Activated B cell treated with CpG ODN at 0.5 μM for 24 hours (primary cell): ENCODE measurements at places on chromosomes 6 and 20. TPM values are rescaled to one million over a fixed set of nuclear protein-coding genes. Genes with fewer than 3 reads are reported as not detected.

Gene GNAS-AS1
- total RNA-seq = 1.4 and 1.5 TPM in 2 replicates

- DNase-seq = peak; percentile 73
- peaks cover 47% of the 10 kb centered on the region for H3K4me1 ChIP-seq
- H3K27me3 ChIP-seq = peaks cover 8% of the 10 kb centered on the region
- H3K27ac ChIP-seq = peak overlapping the region; percentile 91
- peaks cover 15% of the 10 kb centered on the region for H3K36me3 ChIP-seq
These were observed 5.3 kb upstream of the HMGN4 start for GRCh38 chr6:26532699-26533531.

- H3K4me3 ChIP-seq = no peak overlapping the region
- DNase-seq = no peak
- no peaks in the 10 kb centered on the region for H3K27me3 ChIP-seq
- H3K27ac ChIP-seq = peak overlapping the region; percentile 65
- peaks cover 64% of the 10 kb centered on the region for H3K36me3 ChIP-seq
These were observed 6.4 kb downstream of the CCND3 start for GRCh38 chr6:41935193-41935574.

Gene CST5
- total RNA-seq = not detected in 2 replicates

Gene ULBP2
- total RNA-seq = 0.29 and 0.37 TPM in 2 replicates

Gene ZSCAN31
- total RNA-seq = 1.0 and 3.6 TPM in 2 replicates

- peak; percentile 39 for DNase-seq
- peak overlapping the region; percentile 90 for H3K4me3 ChIP-seq
These were observed 539 bp downstream of the CDYL start for GRCh38 chr6:4776493-4777393.

DNA sequence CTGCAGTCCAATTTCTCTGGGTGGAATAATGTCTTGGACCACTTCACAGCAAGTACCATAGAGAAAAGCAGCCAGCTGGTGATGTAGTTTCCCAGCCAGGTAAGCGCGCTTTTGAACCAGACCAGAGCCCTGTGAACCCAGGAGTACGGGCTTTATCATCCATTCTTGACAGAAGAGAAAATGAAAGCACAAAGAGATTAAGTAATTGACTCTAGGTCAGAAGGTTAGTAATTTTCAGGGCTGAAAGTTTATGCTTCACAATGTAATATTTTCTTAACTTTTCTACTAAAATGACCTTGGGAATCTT is 7.1 kb upstream of the UST start:
- H3K4me1 ChIP-seq = peaks cover 20% of the 10 kb centered on the region
- no peaks in the 10 kb centered on the region for H3K36me3 ChIP-seq
- no peak overlapping the region for H3K4me3 ChIP-seq
- H3K27me3 ChIP-seq = no peaks in the 10 kb centered on the region
- no peak for DNase-seq
- H3K27ac ChIP-seq = no peak overlapping the region

Gene SEMG1
- total RNA-seq = not detected in 2 replicates

Gene LY6G6C
- not detected in 2 replicates for total RNA-seq

GRCh38 chr6:25064006-25064405 is 128.2 kb upstream of the RIPOR2 start:
- H3K27me3 ChIP-seq = no peaks in the 10 kb centered on the region
- no peaks in the 10 kb centered on the region for H3K36me3 ChIP-seq
- DNase-seq = no peak
- no peak overlapping the region for H3K27ac ChIP-seq
- no peak overlapping the region for H3K4me3 ChIP-seq

- H3K36me3 ChIP-seq = no peaks in the 10 kb centered on the region
- DNase-seq = no peak
- no peaks in the 10 kb centered on the region for H3K27me3 ChIP-seq
- H3K4me3 ChIP-seq = no peak overlapping the region
These were observed 32.8 kb downstream of the FAM83B start for GRCh38 chr6:54879188-54879985.

GRCh38 chr20:45410887-45411286 is 2.8 kb downstream of the DBNDD2 start:
- no peaks in the 10 kb centered on the region for H3K27me3 ChIP-seq
- H3K4me1 ChIP-seq = peaks cover 36% of the 10 kb centered on the region
- H3K27ac ChIP-seq = no peak overlapping the region

DNA sequence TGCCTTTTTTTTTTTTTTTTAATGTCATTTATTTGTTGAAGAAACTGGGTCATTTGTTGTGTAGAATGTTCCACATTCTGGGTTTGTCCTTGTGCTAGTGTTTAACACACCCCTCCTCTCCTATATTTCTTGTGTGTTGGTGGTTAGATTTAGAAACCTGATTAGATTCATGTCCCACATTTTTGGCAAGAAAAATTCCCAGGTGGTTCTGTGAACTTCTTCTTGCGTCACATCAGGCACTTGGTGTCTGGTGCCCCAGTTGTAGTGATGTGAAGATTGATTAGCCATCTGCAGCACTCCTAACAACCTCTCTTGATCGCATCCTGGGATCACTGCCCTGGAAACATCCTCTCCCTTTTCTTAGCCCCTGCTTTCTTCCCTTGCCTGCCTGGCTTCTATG is 7.8 kb downstream of the PIGT start:
- no peak overlapping the region for H3K27ac ChIP-seq
- H3K27me3 ChIP-seq = no peaks in the 10 kb centered on the region
- peaks cover 92% of the 10 kb centered on the region for H3K36me3 ChIP-seq

GRCh38 chr20:54980103-54980960 is 504.9 kb downstream of the DOK5 start:
- no peak for DNase-seq
- H3K4me1 ChIP-seq = no peaks in the 10 kb centered on the region
- no peaks in the 10 kb centered on the region for H3K27me3 ChIP-seq

Gene FAM83B
- not detected in 2 replicates for total RNA-seq

Gene CLVS2
- total RNA-seq = not detected in 2 replicates

Gene SDHAF4
- total RNA-seq = 7.6 and 8.3 TPM in 2 replicates

DNA sequence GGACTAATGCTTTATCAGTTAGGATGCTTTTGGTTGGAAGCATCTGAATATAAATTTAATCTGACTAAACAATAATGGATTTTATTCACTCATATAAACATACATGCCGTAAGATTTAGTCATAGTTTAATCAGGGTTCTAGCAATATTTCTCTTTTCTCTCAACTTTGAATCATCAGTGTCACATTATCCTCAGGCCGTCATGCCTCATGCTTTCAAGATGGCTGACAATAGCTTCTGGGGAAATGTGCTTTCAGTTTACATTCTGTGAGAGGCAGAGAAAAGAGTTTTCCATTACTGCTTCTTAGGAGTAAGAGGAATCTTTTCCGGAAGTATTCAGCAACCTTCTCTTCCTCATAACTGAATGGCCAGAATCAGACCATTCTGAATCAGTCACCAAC is 162.2 kb downstream of the GJA1 start:
- no peaks in the 10 kb centered on the region for H3K36me3 ChIP-seq
- H3K4me3 ChIP-seq = no peak overlapping the region
- H3K27ac ChIP-seq = no peak overlapping the region
- DNase-seq = no peak
- H3K27me3 ChIP-seq = no peaks in the 10 kb centered on the region
- H3K4me1 ChIP-seq = no peaks in the 10 kb centered on the region

Gene ANGPT4
- total RNA-seq = not detected in 2 replicates

- peaks cover 2% of the 10 kb centered on the region for H3K36me3 ChIP-seq
- no peaks in the 10 kb centered on the region for H3K4me1 ChIP-seq
- peaks cover 7% of the 10 kb centered on the region for H3K27me3 ChIP-seq
These were observed 44.6 kb downstream of the HMGN3 start for GRCh38 chr6:79189760-79190350.

GRCh38 chr6:121590916-121591315 is 155.5 kb downstream of the GJA1 start:
- no peak overlapping the region for H3K27ac ChIP-seq
- no peaks in the 10 kb centered on the region for H3K27me3 ChIP-seq
- no peaks in the 10 kb centered on the region for H3K36me3 ChIP-seq
- no peaks in the 10 kb centered on the region for H3K4me1 ChIP-seq

Gene MACROD2
- 54.8 and 55.1 TPM in 2 replicates for total RNA-seq

GRCh38 chr6:111803371-111803770 is 69.9 kb downstream of the FYN start:
- peak overlapping the region; percentile 4 for H3K27ac ChIP-seq
- peaks cover 53% of the 10 kb centered on the region for H3K4me1 ChIP-seq
- H3K27me3 ChIP-seq = no peaks in the 10 kb centered on the region

Gene MOG
- not detected in 2 replicates for total RNA-seq

- H3K36me3 ChIP-seq = no peaks in the 10 kb centered on the region
- H3K27ac ChIP-seq = no peak overlapping the region
- peaks cover 3% of the 10 kb centered on the region for H3K27me3 ChIP-seq
- H3K4me3 ChIP-seq = no peak overlapping the region
- DNase-seq = no peak
- no peaks in the 10 kb centered on the region for H3K4me1 ChIP-seq
These were observed 10.1 kb downstream of the SLC22A2 start for GRCh38 chr6:160248538-160248937.

Gene CALHM5
- not detected in 2 replicates for total RNA-seq

DNA sequence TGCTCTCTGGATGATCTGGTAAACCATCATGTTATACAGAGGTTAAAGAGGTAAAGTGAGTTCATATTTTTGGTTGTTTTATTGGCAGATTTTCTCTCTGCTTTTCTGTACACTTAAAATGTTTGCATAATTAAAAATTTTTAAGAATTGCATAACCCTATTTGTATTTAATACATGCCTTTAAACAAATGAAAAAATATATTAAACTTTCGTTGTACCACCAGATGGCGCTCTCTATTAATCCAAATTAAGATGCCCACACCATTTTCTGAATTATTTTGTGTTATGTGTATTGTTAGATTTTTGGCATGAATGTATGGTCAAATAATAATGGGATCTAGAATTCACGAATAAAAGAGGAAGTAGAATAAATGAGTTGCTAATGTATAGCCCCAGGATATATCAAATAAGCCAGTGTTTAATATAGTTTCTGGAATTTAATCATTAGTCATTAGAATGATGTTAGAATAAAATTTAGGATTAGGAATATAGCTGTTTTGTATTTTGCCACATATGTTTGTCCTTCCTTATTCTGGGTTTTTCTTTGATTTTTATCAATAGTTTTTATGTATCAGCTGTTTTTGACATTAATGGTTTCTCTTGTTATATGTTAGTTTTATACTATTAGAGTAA is 38.9 kb downstream of the SMAP1 start:
- no peaks in the 10 kb centered on the region for H3K27me3 ChIP-seq
- no peak overlapping the region for H3K4me3 ChIP-seq
- DNase-seq = no peak
- no peak overlapping the region for H3K27ac ChIP-seq

Gene TSHZ2
- 1.5 and 1.7 TPM in 2 replicates for total RNA-seq

DNA sequence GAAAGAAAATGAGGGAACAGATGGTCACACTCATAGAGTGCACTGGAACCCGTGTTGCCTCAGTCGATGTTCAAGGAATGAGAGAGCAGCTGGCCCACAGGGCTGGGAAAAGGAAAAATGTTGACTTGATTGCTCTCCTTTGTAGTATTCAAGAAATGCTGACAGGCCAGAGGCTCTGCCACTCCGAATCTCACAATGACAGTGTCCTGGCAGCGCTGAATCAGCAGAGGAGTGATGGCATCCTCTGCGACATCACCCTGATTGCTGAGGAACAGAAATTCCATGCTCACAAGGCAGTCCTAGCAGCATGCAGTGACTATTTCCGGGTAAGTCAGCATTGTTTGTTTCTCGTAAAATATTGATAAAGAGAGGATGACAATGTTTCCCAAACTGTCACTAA is 51.3 kb downstream of the KLHL32 start:
- no peak overlapping the region for H3K4me3 ChIP-seq
- peaks cover 3% of the 10 kb centered on the region for H3K36me3 ChIP-seq
- no peak overlapping the region for H3K27ac ChIP-seq
- H3K27me3 ChIP-seq = no peaks in the 10 kb centered on the region
- H3K4me1 ChIP-seq = no peaks in the 10 kb centered on the region

Gene UBD
- total RNA-seq = not detected in 2 replicates

- peaks cover 3% of the 10 kb centered on the region for H3K4me1 ChIP-seq
- H3K27ac ChIP-seq = no peak overlapping the region
- no peaks in the 10 kb centered on the region for H3K27me3 ChIP-seq
These were observed 160.1 kb upstream of the CITED2 start for GRCh38 chr6:139534472-139535115.

DNA sequence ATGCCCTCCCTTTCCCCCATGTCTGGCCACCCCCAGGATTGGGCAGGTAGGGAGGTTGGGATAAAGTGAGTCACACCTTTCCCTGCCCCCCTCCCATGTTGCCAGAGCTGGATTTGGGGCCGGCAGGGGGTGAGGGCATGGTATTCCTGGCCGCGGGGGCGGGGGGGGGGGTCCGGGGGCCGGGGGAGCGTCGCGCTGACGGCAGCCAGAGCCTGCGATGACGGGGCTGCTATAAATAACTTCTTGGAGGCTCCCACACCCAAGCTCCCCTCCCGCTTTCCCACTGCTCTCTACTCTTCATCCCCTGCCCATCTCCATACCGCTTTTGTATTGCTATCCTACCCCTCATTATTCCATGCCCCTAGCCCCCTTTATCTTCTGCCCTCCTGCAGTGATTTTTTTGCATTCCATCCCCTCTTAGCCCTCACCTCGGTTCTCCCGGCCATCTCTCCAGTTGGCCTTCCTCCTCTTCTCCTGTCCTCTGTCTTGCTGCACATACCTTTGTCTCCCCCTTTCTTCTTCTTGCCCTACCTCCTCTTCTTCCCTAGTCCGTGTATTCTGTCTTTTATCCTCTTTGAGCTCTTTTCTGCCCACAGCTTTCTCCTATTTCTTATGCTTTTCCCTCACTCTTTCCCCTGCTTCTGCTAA is 13.8 kb downstream of the SYNGAP1 start:
- H3K4me3 ChIP-seq = no peak overlapping the region
- H3K4me1 ChIP-seq = peaks cover 57% of the 10 kb centered on the region
- DNase-seq = no peak
- peaks cover 34% of the 10 kb centered on the region for H3K36me3 ChIP-seq
- H3K27ac ChIP-seq = peak overlapping the region; percentile 6

DNA sequence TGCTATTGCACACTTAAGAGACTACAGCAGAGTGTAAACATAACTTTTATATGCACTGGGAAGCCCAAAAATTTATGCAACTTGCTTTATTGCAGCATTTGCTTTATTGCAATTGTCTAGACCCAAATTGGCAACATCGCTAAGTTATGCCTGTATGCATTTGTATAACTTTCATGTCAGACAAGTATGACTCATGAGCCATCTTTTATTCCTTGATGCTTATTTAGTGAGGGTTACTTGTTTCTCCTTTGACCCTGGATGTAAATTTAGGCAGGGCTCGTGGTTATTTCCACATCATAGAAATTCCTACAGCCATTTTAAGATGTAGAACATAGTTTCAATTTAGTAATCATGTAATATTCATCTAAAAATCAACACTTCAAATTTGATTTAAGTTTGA is 130.3 kb upstream of the LY86 start:
- H3K27me3 ChIP-seq = peaks cover 14% of the 10 kb centered on the region
- H3K4me3 ChIP-seq = no peak overlapping the region
- H3K27ac ChIP-seq = no peak overlapping the region
- H3K36me3 ChIP-seq = no peaks in the 10 kb centered on the region

DNA sequence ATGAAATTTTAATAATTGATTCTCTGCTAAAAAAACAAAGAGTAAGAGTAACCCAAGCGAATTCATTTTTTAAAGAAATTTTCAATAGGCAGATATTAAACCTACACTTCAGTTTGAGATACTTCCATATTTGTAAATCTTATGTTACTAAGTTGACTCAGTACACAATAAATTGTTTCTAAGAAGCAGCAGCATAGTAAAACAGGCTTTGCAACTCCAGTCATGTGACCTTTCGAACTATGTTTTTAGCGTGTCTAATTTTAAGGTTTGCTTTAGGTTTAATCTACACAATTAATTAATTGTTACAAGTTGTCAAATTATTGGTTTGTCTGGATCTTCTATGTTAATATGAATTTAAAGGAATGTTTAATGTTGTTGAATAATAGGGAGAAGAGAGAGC is 708.9 kb upstream of the CITED2 start:
- H3K27ac ChIP-seq = no peak overlapping the region
- no peak for DNase-seq
- H3K27me3 ChIP-seq = no peaks in the 10 kb centered on the region
- H3K36me3 ChIP-seq = no peaks in the 10 kb centered on the region
- no peaks in the 10 kb centered on the region for H3K4me1 ChIP-seq
